ENCODE measurements at places on chromosomes 1 and 21. TPM values are rescaled to one million over a fixed set of nuclear protein-coding genes. Genes with fewer than 3 reads are reported as not detected.
A peak's percentile ranks its signal among the peaks of the same experiment; 100 is the strongest.

DNA sequence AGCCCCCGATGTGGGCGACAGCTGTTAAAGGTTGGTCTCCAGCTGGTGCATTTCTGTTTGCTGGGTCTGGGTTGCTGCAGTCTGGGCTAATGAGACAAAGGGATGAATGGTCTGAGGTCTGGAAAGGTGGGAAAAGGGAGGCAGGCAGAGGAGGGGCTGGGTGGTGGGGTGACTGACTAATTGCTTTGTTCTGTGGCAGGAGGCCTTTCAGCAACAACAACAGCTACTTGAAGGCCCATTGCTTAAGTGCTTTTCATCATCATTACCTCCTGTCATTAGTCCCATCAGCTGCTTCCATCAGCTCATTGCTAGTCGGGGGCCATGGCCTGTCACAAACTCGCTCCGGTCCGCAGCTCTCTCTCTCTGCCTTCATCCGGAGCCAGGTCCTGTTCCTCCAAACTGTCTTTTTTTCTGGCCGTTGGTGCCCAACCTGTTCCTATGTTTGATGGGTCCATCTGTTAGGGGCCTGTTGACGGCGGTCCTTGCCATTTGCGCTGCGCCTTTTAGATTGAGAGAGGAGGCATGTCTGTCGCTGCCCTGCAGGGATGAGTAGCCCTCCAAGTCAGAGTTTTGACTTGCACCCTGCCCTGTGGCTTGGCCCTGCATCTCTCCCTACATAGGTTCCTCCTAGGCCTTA lies 105.6 kb upstream of the PLXNA2 start:
- no peak for DNase-seq

- no peak for DNase-seq
Observed at GRCh38 chr1:114008480-114008941, 29.2 kb downstream of the OLFML3 start.

DNA sequence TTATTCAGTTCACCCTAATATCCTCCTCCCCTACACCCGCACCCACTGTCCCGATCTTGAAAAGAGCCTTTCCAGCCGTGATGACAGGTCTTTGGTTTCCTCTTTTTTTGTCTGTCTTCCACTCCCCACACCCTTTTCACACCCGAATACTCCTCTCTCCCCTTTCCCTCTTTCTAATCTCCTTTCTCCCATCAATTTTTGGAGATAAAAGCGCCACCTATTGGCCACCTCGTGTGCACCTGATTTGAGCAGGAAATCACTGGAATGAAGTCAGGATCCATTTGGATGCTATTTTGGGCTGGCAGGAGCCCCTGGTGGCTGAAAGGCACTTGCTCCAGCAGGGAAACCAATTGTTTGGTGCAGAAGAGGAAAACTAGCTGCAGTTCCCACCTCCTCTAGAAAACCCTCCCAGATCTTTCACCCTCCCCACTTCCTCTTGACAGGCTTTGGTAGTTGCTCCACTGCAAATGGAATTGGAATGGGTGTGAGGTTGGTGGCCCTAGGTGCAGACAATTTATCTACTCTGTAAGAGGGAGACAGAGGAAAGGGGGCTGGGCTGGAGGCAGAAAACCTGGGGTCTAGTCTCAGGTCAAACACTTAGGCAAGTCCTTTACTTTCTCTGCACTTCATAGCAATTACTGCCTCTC lies 8.4 kb downstream of the FOXE3 start:
- DNase-seq: peak; percentile 9

Gene S100A7A
- 0.30 TPM for total RNA-seq

Gene CYP2J2
- 10.1 TPM for total RNA-seq

Gene THEM5
- total RNA-seq: 8.4 TPM

Gene TOR3A
- total RNA-seq: 19.6 TPM

- DNase-seq: no peak
Observed at GRCh38 chr1:65339866-65340468, 30.6 kb downstream of the DNAJC6 start.

- DNase-seq: no peak
Observed at GRCh38 chr1:64598100-64598571, 128.2 kb downstream of the CACHD1 start.

DNA sequence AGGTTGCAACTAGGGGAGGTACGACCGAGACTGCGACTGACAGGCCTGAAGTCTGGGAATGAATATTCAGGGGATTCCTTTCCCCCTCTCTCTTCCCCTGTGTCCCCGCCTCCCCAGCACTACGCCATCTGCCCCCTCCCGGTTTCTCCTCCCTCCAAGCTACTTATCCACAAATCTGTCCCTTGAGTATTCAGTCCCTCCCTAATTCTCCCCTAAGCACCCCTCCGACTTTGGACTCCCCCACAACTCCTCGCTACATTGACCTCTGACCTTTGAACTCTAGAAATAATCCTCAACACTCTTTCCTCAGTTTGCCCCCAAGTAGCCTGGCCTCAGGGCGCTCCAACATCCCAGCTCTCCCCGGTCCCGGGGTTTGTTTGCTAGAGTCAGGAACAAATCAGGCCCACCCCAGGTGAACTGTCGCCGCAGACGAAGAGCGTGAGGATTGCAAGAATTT lies 393 bp downstream of the LYSMD1 start:
- peak; percentile 91 for DNase-seq

Gene TAS1R1
- 0.59 TPM for total RNA-seq

GRCh38 chr1:61132645-61133334 lies 50.4 kb downstream of the NFIA start:
- peak; percentile 26 for DNase-seq

- DNase-seq: peak; percentile 91
Observed at GRCh38 chr1:54249819-54250435, 50.0 kb downstream of the MRPL37 start.

DNA sequence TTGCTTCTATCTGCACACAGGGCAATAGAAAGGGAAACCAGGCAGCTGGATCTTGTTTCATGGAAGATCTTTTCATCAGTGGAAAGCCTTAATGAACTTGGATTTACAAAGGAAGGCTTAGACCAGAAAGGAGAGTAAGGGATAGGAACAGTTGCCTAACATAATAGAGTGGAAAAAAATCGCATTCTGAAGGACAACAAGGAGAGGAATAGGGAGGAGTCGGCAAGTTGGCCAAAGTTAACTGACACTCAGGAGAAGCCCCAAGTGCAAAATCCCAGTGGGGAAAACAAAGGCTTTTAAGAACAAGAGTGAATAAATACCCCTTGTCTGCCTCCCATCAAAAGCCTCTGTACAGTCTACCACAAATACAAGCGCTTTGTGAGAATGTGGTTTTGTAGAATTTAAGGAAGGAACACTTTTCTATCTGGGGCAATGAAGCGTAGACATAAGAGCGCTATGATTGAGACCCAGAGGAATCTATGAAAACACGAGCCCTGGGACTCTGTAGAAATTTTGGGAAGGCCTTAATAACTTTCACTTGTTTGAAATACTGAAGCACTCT lies 74.1 kb downstream of the ZNF648 start:
- DNase-seq: no peak

Gene LGR6
- total RNA-seq: 11.9 TPM

Gene GUCA2A
- total RNA-seq: not detected

- no peak for DNase-seq
Observed at GRCh38 chr1:171222936-171223335, 25.4 kb upstream of the FMO1 start.

DNA sequence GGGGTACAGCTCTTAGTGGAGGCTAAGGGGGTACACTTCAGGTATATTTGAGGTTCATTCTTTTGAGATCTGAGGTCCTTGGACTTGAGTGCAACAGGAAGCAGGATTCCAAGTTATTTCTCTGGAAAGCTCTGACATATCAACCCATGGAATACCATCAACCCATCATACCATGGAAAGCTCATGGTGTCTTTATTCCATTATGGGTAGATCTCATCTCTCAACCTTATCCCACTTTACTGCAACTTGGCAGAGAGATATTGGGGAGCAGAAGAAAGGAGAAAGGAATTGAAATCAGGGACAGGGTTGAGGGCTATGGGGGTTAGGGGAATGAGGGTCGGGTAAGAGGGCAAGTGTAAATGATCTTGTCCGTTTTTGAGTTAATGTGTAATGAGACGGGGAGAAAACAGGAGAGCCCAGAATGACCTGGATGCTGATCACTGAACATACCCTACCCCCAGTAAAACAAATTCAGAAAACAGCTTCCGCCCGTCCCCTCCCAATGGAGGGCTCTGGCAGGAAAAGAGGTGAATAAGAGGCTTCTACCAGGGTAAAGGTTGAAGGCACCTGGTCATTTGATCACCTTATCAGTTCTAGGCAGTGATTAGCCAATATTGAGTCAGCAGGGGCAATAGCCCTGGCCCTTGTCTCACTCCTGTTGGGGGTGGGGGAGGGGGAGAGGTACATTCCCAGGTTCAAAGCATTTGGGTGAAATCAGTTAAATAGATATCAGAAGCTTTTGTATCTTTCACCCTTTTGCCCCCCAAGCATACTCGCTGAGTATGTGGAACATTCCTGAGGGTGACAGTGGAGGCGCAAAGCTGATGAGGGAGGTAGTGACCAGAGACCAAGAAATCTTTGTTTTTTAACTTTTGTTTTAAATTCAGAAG lies 622 bp upstream of the APOA2 start:
- no peak for DNase-seq

Gene IRF2BP2
- 96.2 TPM for total RNA-seq

DNA sequence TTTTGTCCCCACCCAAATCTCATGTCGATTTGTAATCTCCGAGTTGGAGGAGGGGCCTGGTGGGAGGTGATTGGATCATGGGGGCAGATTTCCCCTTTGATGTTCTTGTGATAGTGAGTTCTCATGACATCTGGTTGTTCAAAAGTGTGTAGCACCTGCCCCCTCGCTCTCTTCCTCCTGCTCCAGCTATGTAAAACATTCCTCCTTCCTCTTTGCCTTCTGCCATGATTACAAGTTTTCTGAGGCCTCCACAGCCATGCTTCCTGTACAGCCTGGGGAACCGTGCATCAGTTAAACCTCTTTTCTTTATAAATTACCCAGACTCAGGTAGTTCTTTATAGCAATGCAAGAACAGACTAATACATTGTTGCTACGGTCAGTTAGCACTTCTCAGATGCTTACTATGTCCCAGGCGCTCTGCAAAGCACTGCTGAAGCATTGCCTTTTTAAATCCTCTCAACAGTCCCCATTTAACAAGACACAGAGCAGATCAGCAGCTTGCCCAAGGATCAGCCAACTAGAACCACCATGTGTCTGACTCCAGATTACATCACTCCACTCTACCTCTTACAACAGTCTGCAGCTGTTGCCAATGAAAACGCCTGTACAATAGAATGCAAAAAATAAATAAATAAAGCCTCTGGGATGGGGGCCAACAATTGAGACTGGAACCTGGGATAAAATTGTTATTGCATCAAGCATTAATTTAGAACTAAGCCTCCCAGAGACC lies 52.4 kb upstream of the USP1 start:
- peak; percentile 89 for DNase-seq

- no peak for DNase-seq
Observed at GRCh38 chr1:52623812-52624211, 9.2 kb upstream of the SHISAL2A start.

GRCh38 chr1:230401763-230402294 lies 24.3 kb downstream of the PGBD5 start:
- peak; percentile 47 for DNase-seq

DNA sequence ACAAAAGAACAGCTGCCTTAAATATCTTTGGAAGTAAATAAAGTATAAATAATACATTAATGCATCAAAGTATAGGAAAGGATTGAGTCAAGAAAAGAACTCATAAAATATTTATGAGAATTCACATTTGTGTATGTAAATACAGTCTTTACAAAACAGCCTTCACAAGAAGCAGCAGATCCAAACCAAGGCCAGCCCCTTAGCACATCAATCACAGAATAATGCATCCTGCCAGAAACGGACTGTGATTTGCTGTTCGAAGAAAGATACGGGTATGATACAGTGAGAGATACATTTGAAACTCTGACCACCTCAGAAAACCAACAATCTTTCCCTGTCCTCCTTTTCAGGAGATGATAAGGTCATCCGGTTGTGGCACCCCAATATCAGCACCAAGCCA lies 70.9 kb downstream of the WDR64 start:
- no peak for DNase-seq

Gene KRTAP13-2
- total RNA-seq: 2.9 TPM

Gene ALG14
- total RNA-seq: 1.8 TPM

DNA sequence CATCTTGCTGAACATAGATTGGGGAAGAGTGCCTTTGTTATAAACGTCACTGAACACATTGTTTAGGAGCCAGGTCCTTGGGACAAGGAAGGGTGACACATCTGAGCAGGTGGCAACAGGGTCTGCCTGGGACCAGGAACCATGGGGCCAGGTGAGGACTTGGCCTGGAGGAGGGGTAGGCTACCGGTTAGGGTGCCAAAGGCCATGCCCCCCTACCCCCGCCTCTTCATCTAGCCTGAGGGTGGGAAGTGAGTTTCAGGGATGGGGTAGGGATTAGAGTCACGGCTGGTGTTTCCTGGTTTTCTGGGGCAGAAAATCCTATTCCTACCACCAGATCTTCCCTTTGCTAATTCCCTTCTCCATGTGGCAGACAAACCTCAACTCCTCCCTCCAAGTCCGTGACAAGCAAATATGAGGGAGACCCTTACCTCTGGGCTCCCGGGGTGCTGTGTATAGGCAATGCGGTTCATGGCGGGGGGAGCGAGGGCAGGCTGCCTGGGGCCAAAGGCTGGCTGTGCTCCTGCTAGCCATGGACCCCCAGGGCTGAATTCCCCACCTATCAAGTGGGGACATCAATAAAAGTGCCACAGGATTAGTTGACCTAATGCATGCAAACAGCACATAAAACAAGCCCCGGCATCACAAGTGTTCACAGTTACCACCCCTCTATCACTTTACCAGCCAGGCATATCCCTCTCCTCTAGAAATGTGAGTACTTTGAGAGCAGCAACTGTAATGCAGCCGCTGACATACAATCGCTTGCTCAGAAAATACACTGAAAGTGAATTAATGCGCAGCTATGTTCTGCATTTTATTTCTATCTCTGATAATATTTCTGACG lies 14.5 kb downstream of the CD247 start:
- DNase-seq: no peak

Gene DNALI1
- 1.1 TPM for total RNA-seq

DNA sequence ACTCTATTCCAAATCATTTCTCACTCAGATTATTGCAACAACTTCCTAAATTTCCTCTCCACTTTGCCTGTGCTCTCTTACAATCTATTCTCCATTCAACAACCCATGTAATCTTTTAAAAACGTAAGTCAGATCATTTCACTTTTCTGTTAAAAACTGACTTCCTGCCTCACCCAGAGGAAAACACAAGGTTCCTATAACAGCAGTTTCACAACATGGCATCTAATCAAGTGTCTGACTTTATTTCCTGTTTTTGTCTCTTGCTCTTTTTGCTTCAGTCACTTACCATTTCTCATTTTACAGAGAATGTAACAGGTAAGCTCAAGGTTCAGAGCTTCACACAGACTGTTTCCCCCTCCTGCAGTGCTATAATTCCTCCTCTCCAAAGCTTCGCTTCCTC lies 560.7 kb downstream of the LRRIQ3 start:
- DNase-seq: no peak

- DNase-seq: no peak
Observed at GRCh38 chr1:98058676-98059075, 137.8 kb upstream of the DPYD start.

Gene ZMYND12
- 0.30 TPM for total RNA-seq

Measured in skin of body (tissue), 3 donors.